ENCODE measurements at places on chromosomes 7 and 10.

DNA sequence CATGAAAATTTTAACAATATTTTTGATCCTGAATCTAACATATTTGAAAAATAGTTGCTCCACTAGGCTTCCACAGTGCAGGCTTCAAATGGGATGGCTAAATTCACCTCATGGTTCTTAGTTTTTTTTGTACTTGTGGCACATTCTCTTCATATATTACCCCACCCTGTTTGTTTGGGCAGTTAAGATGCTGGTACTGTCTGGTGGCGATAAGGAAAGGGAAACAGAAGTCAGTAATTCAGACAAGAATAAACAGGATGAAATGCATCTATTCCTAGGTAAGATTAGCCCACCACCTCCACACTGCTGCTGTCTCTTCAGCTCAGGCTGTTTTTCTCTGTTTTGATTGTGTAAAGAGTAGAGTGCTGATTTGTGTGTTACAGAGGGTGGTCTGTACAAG lies 44.2 kb downstream of the GLRX3 start:
- DNase-seq, result no peak

DNA sequence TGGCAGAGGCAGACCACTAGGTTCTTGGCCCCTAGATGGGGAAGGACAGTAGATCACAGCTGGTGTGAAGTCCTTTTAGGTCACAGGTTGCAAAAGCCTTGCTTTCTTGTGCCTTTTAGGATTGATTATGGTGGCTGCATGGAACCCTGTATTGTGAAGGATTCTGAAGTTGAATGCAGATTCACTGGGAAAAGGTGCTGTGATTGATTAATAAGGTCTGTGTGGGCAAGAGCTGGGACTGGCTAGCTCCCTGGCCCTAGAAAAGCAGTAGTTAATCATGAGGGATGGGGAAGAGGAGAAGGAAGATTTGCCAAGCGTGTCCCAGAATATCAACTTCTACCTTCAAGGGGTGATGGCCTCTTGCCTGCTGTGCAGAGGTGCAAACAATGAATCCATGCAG lies 105.5 kb downstream of the CDH23 start:
- no peak for DNase-seq

DNA sequence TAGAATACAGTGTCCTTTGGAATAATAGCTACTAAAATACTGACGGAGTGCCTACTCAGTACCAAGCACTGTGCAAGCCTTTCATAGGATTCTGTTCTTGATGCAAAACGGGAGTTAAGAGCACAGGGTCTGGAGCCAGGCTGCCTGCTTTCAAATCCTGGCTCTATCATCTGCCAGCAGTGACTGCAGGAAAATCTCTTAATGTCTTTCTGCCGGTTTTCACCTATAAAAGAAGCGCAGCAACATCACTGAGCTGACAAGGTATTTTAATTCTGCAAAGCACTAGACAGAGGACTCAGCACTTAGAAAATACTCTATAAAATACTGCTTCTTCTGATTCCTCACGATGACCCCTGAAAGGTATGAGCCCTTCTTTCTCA lies 659 bp downstream of the FIGNL1 start:
- no peak for DNase-seq

DNA sequence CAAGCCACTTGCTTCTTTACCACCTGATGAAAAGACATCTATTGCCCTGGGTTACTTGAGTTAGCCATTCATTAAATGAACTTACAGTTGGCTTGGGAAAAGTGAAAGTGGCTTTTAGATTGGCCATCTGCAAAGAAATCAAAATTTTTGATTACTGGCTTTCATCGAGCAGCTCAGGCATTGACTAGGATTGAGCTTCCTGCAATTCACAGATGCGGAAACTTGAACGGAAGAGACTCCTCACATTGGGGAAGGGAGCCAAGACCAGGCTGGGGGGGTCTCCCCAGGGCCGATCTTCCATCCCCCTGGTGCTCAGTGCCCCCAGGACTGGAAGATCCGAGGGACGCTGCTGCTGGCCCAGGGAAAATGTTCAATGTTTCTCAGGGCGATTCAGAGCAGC lies 145.4 kb downstream of the PIP4K2A start:
- no peak for DNase-seq

- DNase-seq, result no peak
Measured at GRCh38 chr7:106347229-106347833, 62.5 kb upstream of the NAMPT start.

GRCh38 chr7:36659172-36659516 lies 65.2 kb downstream of the AOAH start:
- no peak for DNase-seq

Measured in NCI-H1436 treated with DMSO at 0.1 percent for 48 hours (cell line).